ENCODE measurements at places on chromosomes 13 and 19.

- no peak for DNase-seq
These were observed 52.6 kb downstream of the MAP4K1 start for GRCh38 chr19:38564981-38565690.

DNA sequence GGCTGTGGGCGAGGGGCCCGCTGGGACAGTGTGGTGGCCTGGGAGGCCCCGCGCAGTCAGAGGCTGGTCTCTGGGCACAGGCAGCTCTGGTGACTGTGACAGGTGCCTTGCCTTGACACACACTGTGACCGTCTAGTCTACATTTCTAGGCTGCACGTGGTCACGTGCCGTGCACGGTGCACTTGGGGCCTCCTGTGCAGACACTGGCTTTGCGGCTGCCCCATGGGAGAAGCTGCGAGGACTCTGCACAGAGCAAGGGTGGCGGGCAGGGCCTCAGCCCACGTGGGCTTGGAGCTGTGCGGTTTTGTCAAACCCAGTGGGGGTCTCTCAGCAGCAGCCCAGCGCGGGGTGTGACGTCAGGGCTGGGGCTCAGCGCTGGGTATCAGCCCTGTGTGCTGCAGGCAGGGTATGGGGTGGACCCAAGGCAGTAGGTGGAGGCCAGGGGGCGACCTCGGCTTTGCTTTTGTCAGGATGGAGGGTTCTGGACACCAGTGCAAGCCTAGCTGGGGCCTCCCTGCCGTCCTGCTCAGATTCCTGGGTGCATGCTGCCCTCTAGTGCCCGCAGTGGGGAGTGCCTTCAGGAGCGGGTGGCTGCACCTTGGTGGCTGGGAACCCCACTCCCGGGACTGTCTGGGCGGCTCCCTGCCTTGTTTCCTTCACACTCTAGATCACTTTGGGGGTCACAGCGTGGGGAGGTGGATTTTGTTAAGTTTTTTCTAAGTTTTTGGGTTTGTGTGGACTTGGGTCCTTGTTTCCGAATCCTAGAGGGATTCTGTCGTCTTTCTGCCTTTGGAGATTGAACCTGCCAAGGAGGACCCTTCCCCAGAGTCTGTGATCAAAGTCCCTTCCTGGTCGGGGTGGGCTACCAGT, 62.6 kb downstream of the KDM4B start:
- peak; percentile 85 for DNase-seq

- DNase-seq, result no peak
These were observed 653 bp downstream of the MVB12A start for GRCh38 chr19:17420475-17420924.

DNA sequence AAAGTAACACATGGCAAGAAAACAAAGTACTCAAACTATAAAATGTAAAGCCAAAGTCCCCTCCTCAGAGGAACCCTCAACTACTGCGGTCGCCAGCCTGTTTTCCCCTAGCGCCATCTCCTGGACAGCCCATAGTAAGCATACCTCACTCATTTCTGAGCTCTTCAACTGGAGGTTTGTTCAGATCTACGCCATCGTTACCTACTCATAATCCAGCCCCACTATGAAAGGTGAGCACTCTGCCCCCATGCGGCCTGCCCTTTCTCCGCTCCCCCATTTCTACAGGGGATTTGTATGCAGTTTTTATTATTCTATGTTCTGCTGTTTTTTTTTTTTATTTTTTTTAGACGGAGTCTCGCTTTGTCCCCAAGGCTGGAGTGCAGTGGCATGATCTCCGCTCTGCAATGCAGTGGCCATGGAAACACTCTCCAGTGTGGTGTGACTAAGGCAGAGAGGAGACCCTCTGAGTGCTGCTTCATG, 26.2 kb downstream of the OPA3 start:
- DNase-seq, result peak; percentile 36

DNA sequence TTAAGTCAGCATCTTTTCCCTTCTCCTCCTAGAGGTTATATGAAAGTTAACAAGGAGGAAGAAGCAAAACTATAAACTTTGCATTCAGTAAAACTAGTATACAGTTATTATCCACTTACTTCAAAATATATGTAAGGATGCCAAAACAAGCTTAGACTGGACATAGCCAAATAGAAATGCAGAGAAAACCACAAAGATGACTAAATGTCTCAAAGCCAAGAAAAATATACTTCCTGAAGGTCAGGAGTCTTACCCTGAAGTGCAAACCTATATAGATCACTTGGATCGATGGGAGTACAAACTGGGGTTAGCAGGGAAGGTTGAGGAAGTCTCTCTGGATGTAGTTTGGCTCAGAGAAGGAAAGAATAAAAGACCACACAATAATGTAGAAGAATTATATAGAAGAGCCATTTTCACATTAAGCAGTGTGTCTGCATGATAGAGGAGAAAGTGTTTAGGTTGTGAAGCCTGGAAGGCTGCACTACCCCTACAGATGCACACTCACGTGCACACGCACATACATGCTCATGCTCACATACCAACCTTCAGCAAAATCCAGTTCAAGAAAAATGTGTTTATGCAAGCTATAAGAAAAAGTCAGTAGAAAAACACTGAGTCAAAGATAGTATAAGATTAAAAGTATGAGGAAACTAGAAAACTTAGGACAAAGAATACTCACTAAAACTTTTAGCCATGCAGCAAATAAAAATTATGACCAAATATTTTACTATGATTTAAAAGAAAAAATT, 112.1 kb upstream of the RXFP2 start:
- DNase-seq, result no peak

DNA sequence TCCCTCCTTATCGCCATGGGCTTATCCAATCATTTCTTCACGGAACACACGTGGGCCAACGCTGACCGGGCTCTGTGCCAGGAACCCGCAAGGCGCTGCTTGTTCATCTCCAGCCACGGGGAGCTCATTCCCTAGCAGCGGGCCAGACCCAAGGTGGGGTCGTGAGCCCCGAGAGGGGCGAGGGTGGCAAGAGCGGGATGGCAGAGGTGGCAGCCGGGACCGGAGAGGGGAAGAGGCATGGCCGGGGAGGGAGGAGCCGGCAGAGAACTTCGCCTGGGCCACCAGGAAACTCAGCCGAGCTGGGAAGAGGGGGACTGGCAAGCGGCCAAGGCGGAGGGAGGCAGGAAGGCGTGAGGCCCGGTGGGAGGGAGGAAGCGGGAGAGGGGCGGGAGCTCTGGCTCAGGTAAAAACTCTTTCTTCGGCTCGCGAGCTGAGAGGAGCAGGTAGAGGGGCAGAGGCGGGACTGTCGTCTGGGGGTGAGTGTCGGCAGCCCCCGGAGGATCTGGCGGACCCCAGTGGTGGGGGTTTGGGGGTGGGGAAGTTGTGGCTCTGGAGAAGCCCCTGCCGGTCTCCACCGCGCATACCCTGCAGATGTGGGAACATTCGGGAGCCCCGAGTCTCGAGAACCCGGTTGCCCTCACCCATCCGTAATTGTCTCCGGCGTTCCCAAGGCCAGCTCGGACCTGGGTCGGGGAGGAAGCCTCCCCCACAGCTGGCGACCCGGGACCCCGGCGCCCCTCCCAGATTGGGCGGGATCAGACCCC, at the start of gene B3GNT3:
B3GNT3 (plus strand) TSS at position 408 of the 764 bp plus-strand sequence. CDS start 12,670 bp downstream, outside the sequence.
- DNase-seq, result no peak

DNA sequence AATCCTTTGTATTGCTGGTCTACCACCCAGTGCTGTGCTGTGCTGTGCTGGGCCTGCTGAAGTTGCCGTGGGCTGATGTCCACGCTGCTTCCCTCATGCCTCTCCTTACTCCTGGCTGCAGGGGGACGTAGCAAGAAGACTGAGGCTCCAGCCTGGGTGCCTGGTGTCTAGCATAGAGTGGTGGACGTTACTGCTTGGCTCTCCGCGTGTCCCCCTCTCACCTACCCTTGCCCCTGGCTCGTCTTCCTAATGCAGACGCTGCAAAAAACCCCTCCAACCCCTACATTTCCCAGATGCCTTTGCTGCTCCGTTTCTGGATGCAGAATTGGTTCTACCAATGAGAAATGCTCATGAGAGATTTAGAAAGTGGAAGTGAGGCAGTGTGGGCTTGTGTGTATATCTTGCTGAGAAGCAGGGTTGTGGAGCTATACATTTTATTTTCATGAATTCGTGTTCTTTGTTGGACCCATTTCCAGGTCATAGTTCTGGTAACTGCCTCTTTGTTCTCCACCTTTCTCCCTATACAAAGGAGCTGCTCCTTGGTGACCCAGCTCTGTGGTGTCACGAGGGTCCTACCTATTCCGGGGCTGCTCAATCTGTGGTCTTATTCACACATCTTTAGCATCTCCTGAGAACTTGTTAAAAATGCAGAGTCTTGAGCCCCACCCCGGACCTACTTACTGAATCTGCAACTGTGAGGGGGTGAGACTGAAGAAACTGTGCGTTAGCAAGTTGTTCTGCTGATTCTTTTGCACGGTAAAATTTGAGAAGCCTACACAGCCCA, 7.9 kb upstream of the DENND1C start:
- no peak for DNase-seq

DNA sequence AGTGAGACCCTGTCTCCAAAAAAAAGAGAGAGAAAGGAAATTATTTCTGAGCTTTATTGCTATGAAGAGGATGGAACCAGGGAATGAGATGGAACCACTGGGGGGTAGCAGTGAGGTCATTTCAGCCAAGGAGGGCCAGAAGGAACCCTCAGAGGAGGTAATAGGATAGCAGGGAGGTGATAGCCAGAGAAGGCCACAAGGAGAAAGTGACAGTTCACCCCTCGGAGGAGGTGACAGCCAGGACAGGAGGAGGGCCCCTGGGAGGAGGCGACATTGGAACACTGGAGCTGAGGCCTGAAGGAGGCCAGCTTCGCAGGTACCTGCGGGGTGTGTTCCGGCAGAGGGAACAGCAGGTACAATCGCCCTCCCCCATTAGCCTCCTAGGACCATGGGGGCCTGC, 675 bp upstream of the PGPEP1 start:
- DNase-seq, result no peak

- DNase-seq, result no peak
These were observed 9.6 kb upstream of the SACS start for GRCh38 chr13:23443110-23443509.

Data from neuronal stem cell (in vitro differentiated cells).